ENCODE measurements at places on chromosomes 1 and 21. TPM values are rescaled to one million over a fixed set of nuclear protein-coding genes. Genes with fewer than 3 reads are reported as not detected.
A peak's percentile ranks its signal among the peaks of the same experiment; 100 is the strongest.

ESRRG gene
- under 0.01 TPM for total RNA-seq

SPRR1B gene
- total RNA-seq = not detected

CLDN17 gene
- not detected for total RNA-seq

OR2L8 gene
- not detected for total RNA-seq

DNA sequence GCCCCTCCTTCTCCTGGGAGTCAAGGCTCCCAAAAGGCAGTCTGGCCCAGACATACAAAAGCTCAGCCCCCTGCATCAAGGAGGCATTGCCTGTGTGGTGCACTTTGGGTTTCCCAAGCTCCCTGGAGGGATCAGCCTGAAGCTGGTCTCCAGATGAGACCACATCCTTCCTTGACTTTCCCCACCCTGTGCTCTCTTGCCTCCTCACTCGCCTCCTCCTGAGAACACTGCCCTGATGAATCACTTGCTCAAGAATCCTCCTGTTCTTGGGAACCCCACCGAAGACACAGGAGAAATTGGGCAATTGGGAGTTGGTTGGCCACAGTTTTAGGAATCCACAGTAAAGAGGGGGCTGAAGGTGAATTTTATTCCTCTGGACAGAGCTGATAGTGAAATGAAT, 34.8 kb upstream of the LYST start:
- peak; percentile 83 for DNase-seq

GRCh38 chr1:37893673-37894072, 34.3 kb upstream of the MTF1 start:
- DNase-seq = no peak

DNA sequence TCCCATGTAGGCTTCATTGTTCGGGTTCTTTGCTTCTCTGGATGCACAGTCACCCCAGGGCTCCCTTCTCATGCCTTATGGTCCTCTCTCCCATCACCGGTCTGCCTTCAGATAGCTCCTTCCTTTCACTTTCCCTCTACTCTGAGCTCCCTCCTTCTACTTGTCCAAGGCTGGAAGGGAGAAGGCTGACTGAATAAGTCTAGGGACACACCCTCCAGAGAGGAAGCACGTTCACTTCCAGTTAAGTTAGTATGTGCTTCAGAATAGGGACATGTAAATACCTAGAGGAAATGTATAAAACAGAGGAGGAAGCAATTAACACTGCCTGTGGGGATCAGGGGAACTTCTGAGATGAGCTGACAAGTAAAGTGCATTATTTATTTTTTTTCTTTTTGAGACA, 23.5 kb downstream of the CXADR start:
- DNase-seq = peak; percentile 52

DNA sequence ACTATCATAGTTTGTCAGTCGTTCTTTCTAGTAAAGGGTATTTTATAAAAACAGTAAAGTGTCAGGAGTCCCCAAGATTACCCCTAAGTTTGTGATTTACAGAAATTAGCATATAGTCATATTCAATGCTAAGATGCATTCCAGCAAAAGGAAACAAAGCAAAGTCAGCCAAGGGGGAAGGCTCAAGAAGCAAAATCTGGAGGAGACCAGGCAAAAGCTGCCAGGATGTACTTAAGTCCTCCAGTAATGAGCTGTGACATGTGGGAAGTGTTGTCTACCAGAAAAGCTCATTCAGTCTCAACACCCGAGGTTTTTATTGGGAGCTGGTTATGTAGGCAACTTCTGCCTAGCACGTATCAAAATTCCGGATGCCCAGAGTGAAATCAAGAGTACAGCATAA, 373.4 kb upstream of the TMPRSS15 start:
- no peak for DNase-seq

DNA sequence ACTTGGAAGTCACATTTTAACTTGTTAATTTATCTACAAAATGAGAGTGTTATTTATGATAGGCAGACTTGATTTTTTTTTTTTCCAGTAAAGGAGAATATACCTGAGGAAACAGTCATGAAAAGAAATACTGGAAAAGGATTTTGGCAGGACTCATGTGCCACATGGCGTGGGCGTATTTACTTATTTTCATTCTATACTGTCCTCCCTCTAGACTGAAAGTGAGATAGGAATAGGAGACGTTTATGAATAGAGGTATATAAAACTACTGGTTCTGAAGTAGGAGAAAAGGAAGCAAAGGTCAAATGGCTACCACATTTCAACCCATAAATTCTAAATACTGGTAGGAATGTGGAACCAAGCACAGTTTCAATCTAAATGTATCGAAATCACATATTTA, 94.8 kb upstream of the MPC2 start:
- DNase-seq = no peak

- no peak for DNase-seq
These were observed 62.5 kb upstream of the PTGFRN start for GRCh38 chr1:116847190-116847589.

- DNase-seq = peak; percentile 19
These were observed 145.3 kb upstream of the COL6A1 start for GRCh38 chr21:45836268-45836655.

DNA sequence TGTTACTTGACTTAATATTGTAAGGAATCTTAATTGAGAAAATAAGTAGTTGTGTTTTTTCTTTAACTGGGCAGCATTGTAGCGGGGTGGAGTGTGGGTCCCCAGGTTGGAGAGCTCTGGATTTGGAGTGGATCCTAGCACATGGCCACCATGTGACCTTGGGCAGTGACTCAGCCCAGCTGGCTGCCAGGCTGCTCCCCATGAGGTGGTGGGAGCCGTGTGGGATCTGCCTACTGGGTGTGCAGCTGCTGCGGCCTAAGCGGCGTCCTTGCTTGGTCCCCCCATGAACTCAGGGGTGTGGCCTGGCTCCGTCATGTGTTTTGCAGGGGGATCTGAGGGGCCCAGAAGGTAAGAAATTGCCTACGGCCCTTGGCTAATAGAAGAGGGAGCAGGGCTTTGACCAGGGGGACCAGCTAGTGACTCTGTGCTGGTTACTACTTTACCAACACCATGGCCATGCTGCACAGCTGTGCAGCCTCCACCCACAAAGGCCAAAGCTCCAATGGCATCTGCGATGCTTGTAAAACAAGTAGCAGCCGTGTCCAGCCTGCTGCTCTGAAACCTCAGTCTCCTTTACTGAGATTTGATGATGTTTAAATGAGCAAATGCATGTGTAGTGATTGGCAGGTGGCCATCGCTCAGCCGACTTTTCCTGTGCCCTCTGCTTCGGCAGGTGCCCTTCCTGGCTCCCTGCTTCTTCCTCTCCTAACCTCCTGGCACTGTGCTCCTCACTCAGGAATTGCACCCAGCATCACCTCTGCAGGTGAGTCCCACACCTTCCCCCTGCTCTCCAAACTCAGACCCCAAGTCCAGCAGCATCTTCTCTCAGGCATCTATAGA, 68.3 kb downstream of the ADARB1 start:
- peak; percentile 85 for DNase-seq

Measured in RPMI7951 (cell line).